Activated naive CD4-positive, alpha-beta T cell treated with Interleukin-2 at 50 U/mL for 16 hours (primary cell): ENCODE measurements at places on chromosomes 5 and 9.

GRCh38 chr5:131913603-131914002 is 31.9 kb downstream of the MEIKIN start:
- no peak for DNase-seq

- no peak for DNase-seq
These were observed 64.3 kb upstream of the PTCH1 start for GRCh38 chr9:95580812-95581761.

DNA sequence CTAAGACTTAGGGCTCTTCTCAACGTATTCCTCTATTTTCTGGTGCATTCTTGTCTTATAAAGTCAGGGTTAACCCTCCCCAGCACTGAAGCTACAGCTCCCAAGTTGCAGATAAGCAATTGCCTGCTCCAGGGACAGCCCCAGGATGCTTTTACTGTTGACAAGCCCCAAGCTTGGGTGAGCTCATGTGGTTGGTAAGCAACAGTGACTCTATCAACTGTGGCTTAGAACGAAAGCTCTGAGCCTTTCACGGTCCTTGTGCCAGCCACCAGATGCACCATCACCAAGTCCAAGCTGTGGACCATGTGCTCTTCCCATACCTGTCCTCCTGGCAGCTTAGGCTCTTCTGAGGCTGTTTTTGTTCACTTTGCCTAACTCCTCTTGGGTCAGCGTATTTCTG is 13.5 kb downstream of the ADRB2 start:
- DNase-seq, result no peak

- DNase-seq, result no peak
These were observed 22.1 kb downstream of the TYRP1 start for GRCh38 chr9:12715268-12715667.

DNA sequence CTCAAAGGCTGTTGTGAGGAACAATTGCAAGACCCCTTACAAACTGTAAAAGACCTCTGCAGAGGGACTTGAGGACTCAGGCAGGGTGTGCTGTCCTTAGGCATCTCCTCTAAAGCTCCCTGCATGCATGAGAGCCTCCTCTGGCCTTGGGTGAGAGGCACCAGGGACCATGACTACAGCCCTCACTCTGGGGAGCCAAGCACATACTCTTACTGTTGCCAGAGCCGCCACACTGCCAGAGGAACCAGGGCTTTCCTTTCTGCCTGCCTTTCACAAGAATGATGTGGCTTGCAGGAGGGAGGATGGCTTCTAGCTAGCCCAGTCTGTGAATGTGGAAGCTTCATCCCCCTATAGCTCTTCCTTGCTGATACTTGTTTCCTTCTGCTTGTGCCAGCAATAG is 5.9 kb downstream of the IGFBPL1 start:
- no peak for DNase-seq

GRCh38 chr5:74063346-74063745 is 437.4 kb downstream of the ARHGEF28 start:
- DNase-seq, result no peak

DNA sequence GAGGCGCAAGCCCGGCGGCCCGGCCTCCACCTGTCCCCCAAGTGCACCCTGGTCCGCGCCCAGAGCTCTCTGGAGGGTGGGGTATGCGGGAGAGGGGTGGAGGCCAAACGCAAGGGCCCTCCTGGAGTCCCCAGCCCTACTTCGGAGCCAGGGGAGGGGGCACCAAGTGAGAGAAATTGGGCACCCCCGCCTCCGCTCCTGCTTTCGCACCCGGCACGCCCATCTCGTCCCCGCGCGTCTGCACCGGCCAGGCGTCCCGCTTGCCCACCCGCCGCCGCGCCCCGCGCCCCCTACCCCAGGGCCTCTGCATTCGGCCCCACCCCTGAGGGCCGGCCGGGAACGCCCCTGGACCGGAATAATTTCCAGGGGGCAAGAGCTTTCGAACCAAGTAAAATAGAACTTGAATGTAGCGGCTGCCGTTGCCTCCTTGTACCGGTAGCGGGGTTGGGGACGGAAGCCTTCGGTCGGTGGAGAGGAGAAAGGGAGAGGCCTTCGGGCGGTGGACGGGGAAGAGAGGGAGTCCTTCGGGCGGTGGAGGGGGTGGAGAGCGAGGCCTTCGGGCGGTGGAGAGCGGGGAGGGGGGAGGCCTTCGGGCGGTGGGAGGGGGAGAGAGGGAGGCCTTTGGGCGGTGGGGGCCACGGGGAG is 694 bp upstream of the PHPT1 start:
- DNase-seq, result peak; percentile 47

DNA sequence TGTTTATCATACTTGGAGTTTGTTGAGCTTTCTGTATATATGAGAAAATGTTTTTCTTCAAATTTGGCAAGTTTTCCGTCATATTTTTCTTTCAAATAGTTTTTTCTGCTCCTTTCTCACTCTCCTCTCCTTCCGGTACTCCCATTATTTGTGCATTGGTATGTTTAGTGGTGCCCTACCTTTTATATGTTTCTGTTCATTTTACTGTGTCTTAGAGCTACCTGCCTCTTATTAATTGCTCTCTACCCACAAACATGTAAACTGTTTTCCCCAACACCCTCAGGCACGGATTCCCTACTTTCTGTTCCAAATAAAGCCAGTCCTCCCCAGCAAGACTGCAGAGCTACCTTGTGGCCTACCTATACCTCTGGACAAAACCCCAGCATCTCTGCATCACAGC is 60.6 kb upstream of the S1PR3 start:
- DNase-seq, result no peak

GRCh38 chr5:56516441-56516840 is 283.3 kb upstream of the ANKRD55 start:
- DNase-seq, result no peak

- no peak for DNase-seq
These were observed 243.0 kb upstream of the PTPRD start for GRCh38 chr9:10855847-10856246.

DNA sequence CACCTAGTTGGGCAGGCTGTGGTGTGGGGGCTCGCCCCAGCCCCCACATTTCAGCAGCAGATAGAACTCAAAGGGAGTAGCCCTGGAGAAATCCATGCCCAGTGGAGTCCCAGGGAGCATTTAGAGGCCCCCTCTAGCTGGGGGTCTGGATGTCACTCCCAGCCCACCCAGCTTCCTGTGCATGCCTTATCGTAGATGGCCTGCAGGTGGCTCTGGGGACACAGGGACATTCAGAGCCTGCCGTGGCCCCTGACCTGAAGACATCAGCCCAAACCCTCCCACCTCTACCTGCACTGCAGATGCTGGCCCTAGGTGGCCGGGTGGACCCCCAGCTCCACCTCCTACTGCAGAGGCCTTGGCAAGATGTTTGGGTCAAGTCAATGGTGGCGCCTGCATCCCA is 49.0 kb upstream of the LMX1B start:
- DNase-seq, result no peak

DNA sequence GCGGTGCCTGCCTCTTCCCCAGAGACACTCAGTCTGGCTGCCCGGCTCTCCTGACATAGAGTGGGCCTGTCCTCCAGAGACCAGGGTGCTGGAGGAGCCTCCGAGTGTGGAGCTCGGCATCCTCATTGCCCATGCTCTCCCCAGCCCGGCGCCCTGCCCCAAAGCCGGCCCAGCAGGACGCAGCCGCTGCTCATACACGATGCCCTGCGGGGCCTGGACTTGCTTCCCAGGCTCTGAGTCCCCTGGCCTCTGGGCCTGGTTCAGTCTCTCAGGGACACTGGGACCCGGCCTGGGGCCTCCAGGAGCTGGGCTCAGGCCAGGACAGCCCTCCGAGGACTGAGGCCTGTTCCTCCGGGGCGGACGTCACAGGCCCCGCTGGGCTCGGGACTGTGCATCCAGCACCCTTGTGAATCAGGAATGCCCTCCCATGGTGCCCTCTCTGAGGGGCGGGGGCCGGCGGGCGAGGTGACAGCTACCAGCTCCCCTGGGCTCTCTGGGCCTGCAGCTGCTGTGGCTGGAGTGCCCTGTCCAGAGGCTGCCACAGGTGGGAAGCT is 23.2 kb downstream of the TPPP start:
- no peak for DNase-seq

GRCh38 chr9:81685763-81686613 is 3.4 kb downstream of the TLE1 start:
- no peak for DNase-seq

DNA sequence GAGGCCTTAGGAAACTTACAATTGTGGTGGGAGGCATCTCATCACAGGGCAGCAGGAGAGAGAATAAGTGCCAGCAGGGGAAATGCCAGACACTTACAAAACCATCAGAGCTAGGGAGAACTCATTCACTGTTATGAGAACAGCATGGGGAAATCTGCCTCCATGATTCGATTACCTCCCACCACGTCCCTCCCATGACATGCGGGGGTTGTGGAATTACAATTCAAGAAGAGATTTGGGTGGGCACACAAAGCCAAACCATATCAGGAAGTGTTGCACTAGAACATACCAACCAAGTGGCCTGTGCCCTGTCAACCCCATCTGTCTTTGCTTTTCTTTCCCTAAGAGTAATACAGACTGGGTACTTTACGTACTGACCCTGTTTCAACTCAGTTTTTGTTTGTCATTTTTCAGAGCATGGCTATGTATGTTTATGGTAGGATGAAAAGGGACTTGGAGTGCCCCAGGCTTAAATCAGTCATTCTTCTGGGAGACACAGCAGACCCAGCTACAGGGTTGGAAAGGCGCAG is 58.3 kb upstream of the TGFBR1 start:
- DNase-seq, result no peak

DNA sequence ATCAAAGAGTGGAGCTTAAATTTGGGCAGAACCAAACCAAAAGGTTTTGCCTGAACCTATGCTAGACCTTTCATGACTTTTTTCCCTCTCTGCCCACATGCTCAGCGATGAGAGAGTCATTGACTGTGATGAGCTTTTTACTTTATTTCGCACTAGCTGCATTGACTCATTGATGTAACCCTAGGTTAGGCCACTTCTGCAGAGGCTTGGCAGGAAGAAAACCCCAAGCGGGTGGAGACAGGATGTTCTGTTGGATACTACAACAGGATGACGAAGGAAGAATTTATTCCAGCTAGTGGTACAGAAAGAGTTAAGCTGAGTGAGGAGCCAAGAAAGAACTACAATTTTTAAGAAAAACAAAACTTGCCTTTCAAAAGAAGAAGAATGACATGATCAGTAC is 18.4 kb downstream of the AGXT2 start:
- DNase-seq, result no peak

- DNase-seq, result peak; percentile 19
These were observed 102.5 kb upstream of the GABRP start for GRCh38 chr5:170681013-170681433.

DNA sequence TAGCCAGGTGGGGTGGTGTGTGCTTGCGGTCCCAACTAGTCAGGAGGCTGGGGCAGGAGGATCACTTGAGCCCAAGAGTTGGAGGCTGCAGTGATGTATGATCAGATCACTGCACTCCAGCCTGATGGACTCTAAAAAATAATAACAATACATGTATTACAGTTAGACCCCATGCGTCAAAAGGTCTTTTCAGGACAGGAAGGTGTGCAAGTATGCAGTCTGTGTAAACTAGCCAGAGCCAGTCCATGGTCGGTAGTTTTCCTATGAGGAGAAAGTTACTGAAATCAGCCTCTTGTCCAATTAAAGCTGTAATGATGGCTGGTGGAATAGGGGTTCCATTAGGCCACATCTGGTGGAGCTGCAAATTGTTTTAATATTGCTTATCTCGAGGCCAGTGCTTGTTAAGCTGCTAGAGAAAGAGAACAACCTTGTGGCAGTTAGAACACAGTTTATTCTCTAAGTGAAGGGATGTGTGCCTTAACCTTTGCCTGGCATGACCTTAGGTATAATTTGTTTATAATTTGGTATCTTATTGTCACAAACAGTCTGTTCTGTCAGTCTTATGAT is 1.5 kb upstream of the STOM start:
- DNase-seq, result no peak
